Endothelial cell of umbilical vein (primary cell): ENCODE measurements at places on chromosomes 4 and X.
A peak's percentile ranks its signal among the peaks of the same experiment; 100 is the strongest.

GRCh38 chr4:130689181-130689580, 1593.2 kb downstream of the C4orf33 start:
- H3K4me1 ChIP-seq: no peaks in the 10 kb centered on the region
- H3K27ac ChIP-seq: no peak overlapping the region
- no peak for DNase-seq
- H3K27me3 ChIP-seq: no peaks in the 10 kb centered on the region

GRCh38 chr4:182593864-182594263, 323.3 kb downstream of the DCTD start:
- no peaks in the 10 kb centered on the region for H3K27me3 ChIP-seq
- peaks cover 26% of the 10 kb centered on the region for H3K4me1 ChIP-seq
- H3K36me3 ChIP-seq: no peaks in the 10 kb centered on the region
- H3K27ac ChIP-seq: peak overlapping the region; percentile 91
- H3K4me3 ChIP-seq: no peak overlapping the region

- H3K4me3 ChIP-seq: no peak overlapping the region
- no peaks in the 10 kb centered on the region for H3K36me3 ChIP-seq
- no peaks in the 10 kb centered on the region for H3K27me3 ChIP-seq
- no peak overlapping the region for H3K27ac ChIP-seq
- H3K4me1 ChIP-seq: no peaks in the 10 kb centered on the region
Observed at GRCh38 chr4:117093571-117093970, 8.2 kb upstream of the TRAM1L1 start.

DNA sequence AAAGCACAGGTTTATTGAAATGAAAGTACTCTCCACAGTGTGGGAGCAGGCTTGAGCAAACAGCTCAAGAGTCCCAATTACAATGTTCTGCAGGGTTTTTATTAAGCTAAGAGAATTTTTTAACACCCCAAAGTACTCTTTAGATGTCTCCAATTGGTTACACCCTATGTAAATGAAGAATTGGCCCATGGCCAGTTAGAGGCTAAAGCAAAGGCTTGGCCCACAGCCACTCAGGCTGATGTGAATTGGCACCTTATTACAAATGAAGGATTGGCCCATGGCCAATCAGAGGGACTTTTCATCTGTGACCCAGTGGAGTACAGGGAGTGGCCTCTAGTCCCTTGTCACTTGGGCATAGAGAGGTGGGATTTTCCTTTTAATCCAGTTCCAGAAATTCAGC, 30.1 kb upstream of the IQCM start:
- DNase-seq: no peak
- H3K27me3 ChIP-seq: no peaks in the 10 kb centered on the region
- H3K4me3 ChIP-seq: no peak overlapping the region
- H3K36me3 ChIP-seq: no peaks in the 10 kb centered on the region
- no peak overlapping the region for H3K27ac ChIP-seq

- no peak overlapping the region for H3K4me3 ChIP-seq
- H3K4me1 ChIP-seq: no peaks in the 10 kb centered on the region
- H3K27me3 ChIP-seq: no peaks in the 10 kb centered on the region
- H3K27ac ChIP-seq: no peak overlapping the region
- no peaks in the 10 kb centered on the region for H3K36me3 ChIP-seq
- DNase-seq: no peak
Observed at GRCh38 chr4:182384631-182385091, 141.5 kb downstream of the TENM3 start.

DNA sequence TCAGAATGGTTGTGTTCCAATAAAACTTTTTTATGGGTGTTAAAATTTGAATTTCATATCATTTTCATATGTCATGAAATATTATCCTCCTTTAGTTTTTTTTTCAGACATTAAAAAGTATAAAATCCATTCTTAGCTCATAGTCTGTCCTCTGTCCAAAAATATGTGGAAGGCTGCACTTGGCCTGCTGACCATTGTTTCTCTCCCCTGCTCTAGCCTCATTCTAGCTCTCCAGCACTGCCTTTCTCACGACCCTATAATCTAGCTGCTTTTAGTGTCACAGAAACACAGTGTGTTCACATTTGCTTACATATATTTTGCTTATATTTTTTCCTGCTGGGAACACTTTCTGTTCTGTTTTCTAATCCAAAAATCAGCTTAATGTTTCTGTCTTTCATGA, 165.0 kb upstream of the ANK2 start:
- no peaks in the 10 kb centered on the region for H3K4me1 ChIP-seq
- H3K27me3 ChIP-seq: no peaks in the 10 kb centered on the region
- H3K4me3 ChIP-seq: no peak overlapping the region
- no peak overlapping the region for H3K27ac ChIP-seq
- H3K36me3 ChIP-seq: no peaks in the 10 kb centered on the region

- no peaks in the 10 kb centered on the region for H3K27me3 ChIP-seq
- H3K4me3 ChIP-seq: no peak overlapping the region
- no peak overlapping the region for H3K27ac ChIP-seq
- DNase-seq: no peak
Observed at GRCh38 chr4:59994118-59994517, 1206.0 kb upstream of the ADGRL3 start.

GRCh38 chr4:62644372-62644771, 1444.2 kb downstream of the ADGRL3 start:
- H3K27ac ChIP-seq: no peak overlapping the region
- H3K36me3 ChIP-seq: no peaks in the 10 kb centered on the region
- no peak overlapping the region for H3K4me3 ChIP-seq
- no peaks in the 10 kb centered on the region for H3K27me3 ChIP-seq
- DNase-seq: no peak

GRCh38 chrX:31523884-31524536, 452.2 kb upstream of the FTHL17 start:
- no peaks in the 10 kb centered on the region for H3K36me3 ChIP-seq
- DNase-seq: no peak
- peaks cover 5% of the 10 kb centered on the region for H3K4me1 ChIP-seq
- H3K27me3 ChIP-seq: no peaks in the 10 kb centered on the region
- no peak overlapping the region for H3K4me3 ChIP-seq
- no peak overlapping the region for H3K27ac ChIP-seq

- H3K36me3 ChIP-seq: no peaks in the 10 kb centered on the region
- DNase-seq: peak; percentile 65
- no peaks in the 10 kb centered on the region for H3K27me3 ChIP-seq
- H3K4me1 ChIP-seq: peaks cover 31% of the 10 kb centered on the region
- H3K27ac ChIP-seq: peak overlapping the region; percentile 80
Observed at GRCh38 chrX:110081740-110082139, 78.8 kb downstream of the TMEM164 start.

- no peaks in the 10 kb centered on the region for H3K36me3 ChIP-seq
- H3K27me3 ChIP-seq: no peaks in the 10 kb centered on the region
- peaks cover 3% of the 10 kb centered on the region for H3K4me1 ChIP-seq
- no peak for DNase-seq
- no peak overlapping the region for H3K4me3 ChIP-seq
Observed at GRCh38 chr4:11489453-11490083, 60.9 kb upstream of the HS3ST1 start.

- no peak overlapping the region for H3K4me3 ChIP-seq
- H3K27me3 ChIP-seq: no peaks in the 10 kb centered on the region
- peaks cover 4% of the 10 kb centered on the region for H3K4me1 ChIP-seq
- no peak for DNase-seq
Observed at GRCh38 chrX:78064152-78064551, 39.9 kb upstream of the PGK1 start.

GRCh38 chr4:84826681-84827080, 139.8 kb downstream of the WDFY3 start:
- no peak overlapping the region for H3K27ac ChIP-seq
- no peak for DNase-seq
- no peaks in the 10 kb centered on the region for H3K36me3 ChIP-seq
- H3K27me3 ChIP-seq: no peaks in the 10 kb centered on the region
- H3K4me3 ChIP-seq: no peak overlapping the region
- H3K4me1 ChIP-seq: no peaks in the 10 kb centered on the region

GRCh38 chrX:38768079-38768478, 33.2 kb upstream of the MID1IP1 start:
- DNase-seq: peak; percentile 15
- H3K27ac ChIP-seq: no peak overlapping the region

- no peak overlapping the region for H3K4me3 ChIP-seq
- no peak for DNase-seq
- no peaks in the 10 kb centered on the region for H3K4me1 ChIP-seq
- peaks cover 2% of the 10 kb centered on the region for H3K36me3 ChIP-seq
- H3K27ac ChIP-seq: no peak overlapping the region
Observed at GRCh38 chr4:41696131-41696530, 52.4 kb downstream of the PHOX2B start.

GRCh38 chrX:34576864-34577263, 80.2 kb downstream of the TMEM47 start:
- no peaks in the 10 kb centered on the region for H3K27me3 ChIP-seq
- DNase-seq: no peak
- H3K27ac ChIP-seq: no peak overlapping the region

DNA sequence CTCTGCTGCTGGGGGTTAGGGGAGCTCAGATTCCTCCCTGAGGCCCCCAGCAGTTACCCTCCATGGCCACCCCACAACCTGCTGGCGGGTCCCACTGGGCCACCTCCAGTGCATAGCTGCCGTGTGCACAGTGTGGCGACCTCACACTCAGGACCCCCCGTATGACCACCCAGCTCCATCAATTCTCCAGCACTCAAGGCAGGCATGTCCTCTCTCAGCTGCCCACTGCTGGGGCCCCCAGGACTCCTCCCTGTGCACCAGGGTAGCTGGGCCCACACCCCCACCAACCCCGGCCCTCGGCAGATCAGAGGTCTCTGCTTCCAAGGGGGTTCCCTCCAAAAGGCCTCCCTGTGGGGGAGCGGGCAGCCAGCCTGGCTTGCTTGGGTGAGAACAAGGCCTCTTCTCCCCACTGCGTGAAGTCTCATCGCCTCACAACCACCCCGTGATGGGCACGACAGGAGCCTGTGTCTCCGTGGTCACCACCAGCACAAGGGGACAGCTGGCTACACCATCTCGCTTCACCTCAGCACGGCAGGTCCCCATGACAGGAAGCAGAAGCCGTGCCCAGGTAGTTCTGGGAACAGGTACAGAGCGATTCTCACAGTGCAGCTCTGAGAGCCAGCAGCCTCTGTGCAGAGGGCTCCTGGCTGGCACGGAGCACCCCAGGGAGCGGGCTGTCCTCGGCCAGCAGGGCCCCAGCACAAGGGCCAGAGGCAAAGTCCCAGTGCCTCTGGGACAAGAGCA, 4.6 kb upstream of the HAUS3 start:
- H3K4me1 ChIP-seq: peaks cover 2% of the 10 kb centered on the region
- peaks cover 17% of the 10 kb centered on the region for H3K36me3 ChIP-seq
- no peak for DNase-seq
- no peak overlapping the region for H3K4me3 ChIP-seq
- H3K27me3 ChIP-seq: no peaks in the 10 kb centered on the region
- no peak overlapping the region for H3K27ac ChIP-seq

DNA sequence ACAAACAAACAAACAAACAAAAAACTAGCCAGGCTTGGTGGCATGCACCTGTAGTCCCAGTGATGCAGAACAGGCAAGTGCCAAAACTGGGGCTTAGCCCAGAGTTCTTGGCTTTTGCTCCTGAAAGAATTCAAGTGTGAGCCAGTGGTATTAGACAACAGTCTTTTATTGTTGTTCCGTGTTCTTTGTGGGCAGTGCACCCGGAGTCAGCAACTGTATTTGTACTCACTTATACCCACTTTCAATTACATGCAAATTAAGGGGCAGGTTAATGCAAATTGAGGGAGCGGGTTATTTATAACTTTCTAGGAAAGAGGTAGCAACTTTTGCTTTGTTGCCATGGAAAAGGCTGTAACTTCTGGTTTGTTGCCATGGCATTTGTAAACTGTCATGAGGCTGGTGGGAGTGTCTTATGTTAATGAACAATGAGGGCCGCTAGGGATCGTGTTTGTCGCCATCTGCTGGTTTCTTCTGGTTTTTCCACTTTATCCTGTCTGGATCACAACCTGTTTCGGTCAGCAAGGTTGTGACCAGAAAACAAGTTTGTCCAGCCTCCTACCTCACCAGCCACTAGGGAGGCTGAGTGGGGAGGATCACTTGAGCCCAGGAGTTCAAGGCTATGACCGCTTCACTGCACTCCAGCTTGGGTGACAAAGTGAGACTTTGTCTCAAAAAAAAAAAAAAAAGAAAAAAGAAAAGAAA, 88.8 kb upstream of the ESX1 start:
- no peaks in the 10 kb centered on the region for H3K36me3 ChIP-seq
- H3K27ac ChIP-seq: no peak overlapping the region
- H3K4me1 ChIP-seq: no peaks in the 10 kb centered on the region
- no peaks in the 10 kb centered on the region for H3K27me3 ChIP-seq
- H3K4me3 ChIP-seq: no peak overlapping the region

- no peak for DNase-seq
- H3K4me3 ChIP-seq: no peak overlapping the region
- no peaks in the 10 kb centered on the region for H3K4me1 ChIP-seq
- H3K27ac ChIP-seq: no peak overlapping the region
- H3K27me3 ChIP-seq: no peaks in the 10 kb centered on the region
Observed at GRCh38 chr4:125773931-125774330, 459.2 kb downstream of the FAT4 start.

- no peaks in the 10 kb centered on the region for H3K36me3 ChIP-seq
- no peak overlapping the region for H3K27ac ChIP-seq
- H3K4me1 ChIP-seq: no peaks in the 10 kb centered on the region
- H3K4me3 ChIP-seq: no peak overlapping the region
Observed at GRCh38 chr4:163976588-163976987, 482.1 kb downstream of the TMA16 start.

- H3K4me3 ChIP-seq: no peak overlapping the region
- no peak overlapping the region for H3K27ac ChIP-seq
- no peaks in the 10 kb centered on the region for H3K27me3 ChIP-seq
Observed at GRCh38 chr4:169987327-169988228, 38.6 kb downstream of the MFAP3L start.

DNA sequence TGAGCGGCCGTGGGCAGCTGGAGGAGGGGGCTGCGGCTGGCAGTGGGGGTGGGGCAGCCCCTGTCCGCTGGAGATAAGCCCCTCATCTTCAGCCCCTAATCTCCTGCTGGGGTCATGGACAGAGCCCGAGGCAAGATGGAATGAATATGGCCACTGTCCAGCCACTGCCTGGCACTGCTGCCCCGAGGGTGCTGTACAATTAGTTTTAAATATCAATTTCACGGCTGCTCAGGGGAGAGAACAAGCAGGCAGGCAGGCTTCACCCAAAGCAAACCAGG, 64.1 kb upstream of the NKX1-1 start:
- no peak overlapping the region for H3K4me3 ChIP-seq
- H3K27me3 ChIP-seq: peaks cover 4% of the 10 kb centered on the region
- no peaks in the 10 kb centered on the region for H3K36me3 ChIP-seq
- DNase-seq: no peak
